ENCODE measurements at places on chromosomes 2 and 18. TPM values are rescaled to one million over a fixed set of nuclear protein-coding genes. Genes with fewer than 3 reads are reported as not detected.

The LBX2 gene
- 0.32 TPM for total RNA-seq

The KCNIP3 gene
- total RNA-seq = 0.96 TPM

The ZC3H6 gene
- total RNA-seq = 4.9 TPM

The ACVR1C gene
- 0.64 TPM for total RNA-seq

The SP9 gene
- total RNA-seq = not detected

The MCM6 gene
- total RNA-seq = 16.4 TPM

The RAB6C gene
- not detected for total RNA-seq
